NCI-H1048 (cell line): ENCODE measurements at places on chromosomes 11 and 22.
A peak's percentile ranks its signal among the peaks of the same experiment; 100 is the strongest.

DNA sequence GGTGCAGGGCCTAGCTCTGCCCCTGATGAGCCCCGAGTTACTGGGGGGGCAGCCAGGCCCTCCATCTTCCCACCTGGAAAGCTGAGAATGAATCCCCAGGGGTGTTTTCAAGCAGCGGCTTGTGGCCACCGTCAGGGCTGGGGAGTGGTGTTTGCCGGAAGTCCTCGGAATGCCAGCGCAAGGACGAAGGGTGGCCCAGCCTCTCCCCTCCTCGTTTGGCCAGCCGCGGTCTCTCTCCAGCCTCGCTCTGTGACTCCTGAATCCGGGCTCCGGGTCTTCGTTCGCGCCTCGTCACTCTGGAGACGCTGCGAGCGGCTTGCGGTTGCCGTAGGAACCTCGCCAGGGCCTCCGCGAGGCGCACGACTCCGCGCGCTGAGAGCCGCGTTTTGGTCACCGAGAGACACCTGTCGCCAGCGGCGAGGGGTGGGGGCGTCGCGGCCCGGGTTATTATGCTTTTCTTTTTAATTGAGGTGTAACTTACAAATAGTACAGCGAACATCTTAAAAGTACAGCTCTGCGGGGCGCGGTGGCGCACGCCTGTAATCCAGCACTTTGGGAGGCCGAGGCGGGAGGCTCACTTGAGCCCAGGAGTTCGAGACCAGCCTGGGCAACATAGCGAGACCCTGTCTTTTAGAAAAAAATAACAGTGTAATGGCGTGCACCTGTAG is 6.3 kb upstream of the KDELR3 start:
- DNase-seq = peak; percentile 78

DNA sequence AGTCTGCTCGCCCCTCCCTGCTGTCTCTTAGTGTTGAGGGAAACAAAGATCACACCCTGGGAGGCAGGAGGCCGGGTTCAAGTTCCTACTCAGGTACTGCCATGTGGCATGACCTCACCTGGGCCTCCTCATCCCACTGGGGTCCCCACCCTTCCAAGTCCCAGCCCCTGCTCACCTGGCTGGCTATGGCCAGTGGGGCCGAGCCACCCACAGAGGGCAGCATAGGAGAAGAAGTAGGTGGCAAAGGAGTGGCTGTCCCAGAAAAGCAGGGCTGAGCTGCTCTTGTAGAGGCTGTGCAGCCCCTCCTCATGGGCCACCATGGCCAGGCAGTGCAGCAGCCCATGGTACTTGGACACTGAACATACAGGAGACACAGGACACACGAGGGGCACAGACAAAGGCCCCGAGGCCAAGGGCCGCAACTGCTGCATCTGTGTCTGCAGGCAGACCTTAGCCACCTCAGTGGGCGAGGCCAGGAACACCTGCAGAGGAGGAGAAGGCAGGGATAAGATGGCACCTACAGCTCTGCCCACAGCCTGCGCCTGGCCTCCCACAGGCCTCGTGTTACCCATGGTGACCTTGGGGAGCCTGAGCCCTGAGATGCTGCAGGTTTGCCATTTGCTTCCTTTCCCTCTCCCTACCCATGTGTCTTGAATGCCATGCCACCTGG is 50.6 kb upstream of the MPEG1 start:
- no peak for DNase-seq

DNA sequence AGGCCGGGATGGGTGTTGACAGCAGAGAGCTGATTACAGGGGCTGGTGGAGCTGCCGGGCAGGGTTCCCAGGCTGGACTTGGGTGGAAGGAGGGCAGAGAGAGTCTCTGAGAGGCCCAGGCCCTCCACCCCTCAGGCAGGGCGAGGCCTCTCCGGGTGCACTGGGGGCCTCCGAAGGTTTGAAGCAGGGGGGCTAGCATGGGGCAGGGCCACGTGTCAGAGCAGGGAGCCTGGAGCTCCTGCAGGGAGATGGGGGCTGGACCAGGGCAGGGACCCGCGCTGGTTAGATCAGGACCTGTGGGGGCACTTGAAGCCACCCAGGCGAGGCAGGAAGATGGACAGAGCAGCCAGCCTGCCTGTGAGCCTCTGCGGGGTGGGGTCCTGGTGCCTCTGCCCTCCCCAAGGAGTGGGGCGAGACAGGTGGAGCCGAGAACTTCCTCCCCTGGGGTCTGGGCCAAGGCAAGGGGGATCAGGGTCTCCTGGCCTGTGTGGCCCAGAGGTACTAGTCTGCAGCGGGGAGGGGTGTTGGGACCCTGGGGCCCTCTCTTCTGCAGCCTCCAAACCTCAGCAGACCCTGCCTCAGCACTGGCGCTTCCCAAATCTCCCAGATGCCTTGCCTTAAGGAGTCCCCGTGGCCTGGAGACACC is 911 bp downstream of the PANX2 start:
- no peak for DNase-seq

- no peak for DNase-seq
These were observed 117.8 kb downstream of the C11orf91 start for GRCh38 chr11:33582636-33583325.

DNA sequence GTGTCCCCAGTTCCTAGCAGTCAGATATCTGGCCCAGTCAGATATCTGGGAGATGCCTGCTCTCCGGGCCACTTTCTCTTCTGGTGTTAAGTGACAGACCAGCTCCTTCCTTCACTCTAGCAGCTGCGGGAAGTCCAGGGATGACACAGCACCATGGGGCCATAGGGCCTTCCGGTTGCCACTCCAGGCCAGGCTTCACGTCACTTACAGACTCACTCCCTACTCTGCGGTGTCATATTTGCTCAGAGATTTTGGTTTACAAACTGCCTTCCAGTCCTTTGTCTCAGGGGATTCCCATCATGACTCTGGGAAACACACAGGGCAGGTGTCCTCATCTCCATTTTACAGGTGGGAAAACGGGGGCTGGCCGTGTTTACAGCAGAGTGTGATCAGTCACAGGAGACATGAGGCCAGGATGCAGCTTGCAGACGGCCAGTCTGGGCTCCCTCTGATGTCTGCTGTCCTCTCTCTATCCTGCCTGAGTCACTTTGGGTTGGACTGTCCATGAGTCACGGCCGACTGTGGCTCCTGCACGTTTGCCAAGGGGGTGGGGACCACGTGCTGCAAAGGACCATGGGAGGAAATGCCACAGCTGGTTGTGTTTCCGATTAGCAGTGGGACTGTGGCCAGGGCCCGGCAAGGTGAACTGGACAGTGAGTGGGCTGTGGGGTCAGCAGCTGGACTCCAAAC is 8.2 kb upstream of the TBC1D22A start:
- DNase-seq = no peak
